ENCODE measurements at places on chromosomes 6 and 20.

DNA sequence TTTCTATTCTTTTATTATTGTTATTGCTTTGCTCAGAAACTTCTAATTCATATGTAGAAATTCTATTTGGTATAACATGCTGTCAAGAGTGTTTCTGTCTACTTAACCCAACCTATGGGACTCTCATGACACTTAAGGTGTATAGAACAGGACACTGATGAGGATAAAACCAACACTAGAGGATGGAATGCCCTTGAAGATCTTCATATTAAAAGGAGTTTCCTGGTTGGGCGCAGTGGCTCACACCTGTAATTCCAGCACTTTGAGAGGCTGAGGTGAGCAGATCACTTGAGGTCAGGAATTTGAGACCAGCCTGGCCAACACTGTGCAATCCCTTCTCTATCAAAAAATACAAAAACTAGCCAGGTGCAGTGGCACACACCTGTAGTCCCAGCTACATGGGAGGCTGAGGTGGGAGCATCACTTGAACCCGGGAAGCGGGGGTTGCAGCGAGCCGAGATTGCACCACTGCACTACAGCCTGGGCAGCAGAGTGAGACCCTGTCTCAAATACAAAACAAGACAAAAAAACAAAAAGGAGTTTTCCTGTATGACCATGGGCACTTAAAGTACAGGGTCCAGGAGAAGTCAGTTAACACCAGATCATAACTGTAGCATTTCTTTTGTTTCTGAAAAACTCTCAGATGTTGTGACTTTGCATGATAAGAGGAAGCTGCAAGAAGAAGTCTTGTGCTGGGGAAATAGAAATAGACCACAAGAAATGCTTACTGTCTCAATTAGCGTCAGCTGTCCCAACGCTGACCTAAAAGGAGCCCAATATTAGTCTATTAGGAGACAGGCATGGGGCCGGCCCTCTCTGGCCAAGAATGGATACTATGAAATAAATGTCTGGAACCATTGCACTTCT, 38.9 kb upstream of the CD2AP start:
- no peak for DNase-seq

- DNase-seq = no peak
Measured at GRCh38 chr20:58636983-58637421, 14.1 kb upstream of the STX16 start.

DNA sequence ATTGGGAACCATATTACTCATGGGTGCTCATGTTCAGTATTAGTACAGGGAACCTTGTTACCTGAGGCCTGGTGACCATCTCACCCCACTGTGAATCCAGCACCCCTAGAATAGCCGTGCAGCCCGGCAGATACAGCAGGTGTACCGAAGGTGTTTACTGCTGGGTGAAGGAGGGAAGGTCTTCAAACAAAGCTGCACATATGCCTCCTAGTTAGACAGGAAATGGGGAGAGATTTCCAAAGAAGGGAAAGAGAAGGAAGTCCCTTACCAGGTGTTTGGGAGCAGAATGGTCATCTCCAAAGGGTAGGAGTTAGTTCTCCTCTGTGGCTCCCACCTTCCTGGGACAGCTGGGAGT, 2.4 kb upstream of the CST1 start:
- DNase-seq = no peak

DNA sequence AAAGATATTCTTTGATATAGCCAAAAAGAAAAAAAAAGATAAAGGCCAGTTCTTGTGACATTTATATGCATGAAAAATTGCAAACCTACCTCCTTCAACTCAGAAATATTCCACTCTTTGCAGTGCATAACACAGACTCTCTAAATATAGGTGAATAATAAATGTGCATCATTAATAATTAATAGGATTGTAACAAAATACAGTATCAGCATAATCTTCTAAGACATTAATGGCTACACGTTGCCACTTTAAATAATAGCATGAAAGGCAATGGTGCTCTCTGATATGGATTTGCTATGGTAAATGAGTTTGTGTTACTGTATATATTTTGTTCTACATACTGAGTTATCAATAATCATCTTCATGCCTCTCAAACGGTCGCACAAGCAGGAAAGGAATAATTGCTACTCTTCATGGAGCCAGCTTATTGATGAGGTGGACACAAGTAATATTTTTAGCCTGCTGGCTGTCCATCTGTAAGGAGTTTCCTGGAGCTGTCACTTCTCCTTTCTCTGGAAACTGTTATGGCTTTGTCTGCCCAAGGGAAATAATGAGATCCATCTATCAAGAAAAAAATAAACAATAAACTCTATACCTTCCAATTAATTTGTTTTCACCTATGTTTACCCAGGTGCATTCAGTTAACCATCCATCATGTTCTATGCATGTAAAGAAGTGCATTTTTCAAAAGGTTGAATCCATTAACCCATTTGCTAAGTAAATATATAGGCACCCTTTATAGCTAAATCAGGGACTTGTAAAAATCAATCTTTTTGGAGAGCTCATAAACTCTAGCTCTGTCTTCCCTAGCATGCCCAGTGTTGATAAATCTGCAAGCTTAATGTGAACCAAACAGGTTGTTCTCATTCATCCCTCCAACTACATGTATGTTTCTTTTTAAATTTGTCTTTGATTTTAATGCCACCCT, 253.0 kb downstream of the NKAIN2 start:
- no peak for DNase-seq

- DNase-seq = no peak
Measured at GRCh38 chr6:129189266-129189665, 306.3 kb downstream of the LAMA2 start.

DNA sequence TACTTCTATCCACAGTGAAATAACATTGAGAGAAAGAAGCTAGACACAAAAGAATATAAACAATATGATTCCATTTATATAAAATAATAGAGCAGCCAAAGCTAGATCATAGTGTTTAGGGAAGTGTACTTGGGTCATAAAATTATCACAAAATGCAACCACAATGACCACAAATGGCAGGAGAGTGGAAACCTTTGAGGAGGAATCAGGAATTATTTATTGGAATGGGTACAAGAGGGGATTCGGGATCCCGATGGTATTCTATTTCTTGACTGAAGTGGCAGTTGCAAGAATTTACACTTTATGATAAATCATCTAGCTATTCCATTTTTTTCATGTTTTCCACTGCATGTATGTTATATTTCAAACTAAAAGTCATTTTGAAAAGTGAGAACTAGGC, 76.1 kb downstream of the IPCEF1 start:
- DNase-seq = no peak
